Dermis microvascular lymphatic vessel endothelial cell (primary cell): ENCODE measurements at places on chromosomes 2 and 18. TPM values are rescaled to one million over a fixed set of nuclear protein-coding genes. Genes with fewer than 3 reads are reported as not detected.

DNA sequence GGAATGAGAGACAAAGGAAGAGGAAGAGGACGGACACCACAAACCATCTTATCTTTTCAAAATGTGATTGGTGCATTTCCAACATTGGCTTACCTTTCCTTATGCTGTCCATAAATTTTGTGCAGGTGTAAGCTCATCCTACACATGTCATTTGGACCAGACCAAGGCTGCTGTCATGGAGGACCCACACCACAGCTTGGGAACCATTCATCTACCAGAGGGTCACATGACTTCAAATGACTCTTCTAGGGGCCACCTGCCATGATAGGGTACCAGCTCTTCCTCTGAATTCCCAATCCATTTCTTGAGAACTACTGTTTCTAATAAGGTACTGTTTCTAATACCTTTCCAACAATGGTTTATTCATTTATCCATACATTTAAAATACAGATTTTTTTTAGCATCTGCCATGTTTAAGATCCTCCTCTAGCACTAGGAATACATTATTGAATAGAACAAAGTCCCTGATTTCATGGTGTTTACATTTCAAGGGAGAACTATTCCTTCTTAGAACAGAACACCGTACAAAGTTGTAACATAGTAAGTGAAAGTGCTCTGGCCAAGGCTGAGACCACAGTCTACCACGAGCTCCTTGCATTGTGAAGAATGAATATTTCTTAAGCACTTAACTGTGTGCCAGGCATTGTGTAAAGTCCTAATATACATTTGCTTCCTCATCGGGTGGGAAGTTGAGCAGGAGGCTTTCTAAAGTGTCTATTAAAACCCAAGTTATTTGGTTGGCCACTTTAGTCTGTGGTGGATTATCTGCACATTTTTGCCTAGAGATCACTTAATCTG lies 246.1 kb upstream of the FN1 start:
- no peak for DNase-seq

DNA sequence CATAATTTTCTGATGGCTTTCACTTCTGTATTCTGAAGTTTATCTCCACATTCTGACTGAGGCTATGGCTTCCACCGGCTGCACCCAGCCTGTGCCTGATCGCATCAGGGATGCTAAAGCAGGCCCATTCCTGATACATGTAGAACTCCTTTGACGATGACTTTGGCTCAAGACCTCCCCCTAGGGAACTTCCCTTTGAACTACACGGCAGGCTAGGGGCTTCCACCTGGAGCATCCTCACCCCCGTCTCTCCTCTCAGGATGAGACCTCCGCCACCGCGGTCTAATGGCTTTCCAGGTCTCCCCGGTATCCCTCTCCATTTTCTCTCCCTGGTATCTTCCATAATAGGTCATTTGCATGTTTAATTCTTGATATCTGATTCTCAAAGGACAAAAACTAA lies 214.9 kb upstream of the CHST9 start:
- DNase-seq, result no peak

GRCh38 chr2:230797515-230798495 lies 66.9 kb upstream of the ITM2C start:
- no peak for DNase-seq

- DNase-seq, result no peak
These were observed 7.6 kb downstream of the BCL2 start for GRCh38 chr18:63312019-63312409.

DNA sequence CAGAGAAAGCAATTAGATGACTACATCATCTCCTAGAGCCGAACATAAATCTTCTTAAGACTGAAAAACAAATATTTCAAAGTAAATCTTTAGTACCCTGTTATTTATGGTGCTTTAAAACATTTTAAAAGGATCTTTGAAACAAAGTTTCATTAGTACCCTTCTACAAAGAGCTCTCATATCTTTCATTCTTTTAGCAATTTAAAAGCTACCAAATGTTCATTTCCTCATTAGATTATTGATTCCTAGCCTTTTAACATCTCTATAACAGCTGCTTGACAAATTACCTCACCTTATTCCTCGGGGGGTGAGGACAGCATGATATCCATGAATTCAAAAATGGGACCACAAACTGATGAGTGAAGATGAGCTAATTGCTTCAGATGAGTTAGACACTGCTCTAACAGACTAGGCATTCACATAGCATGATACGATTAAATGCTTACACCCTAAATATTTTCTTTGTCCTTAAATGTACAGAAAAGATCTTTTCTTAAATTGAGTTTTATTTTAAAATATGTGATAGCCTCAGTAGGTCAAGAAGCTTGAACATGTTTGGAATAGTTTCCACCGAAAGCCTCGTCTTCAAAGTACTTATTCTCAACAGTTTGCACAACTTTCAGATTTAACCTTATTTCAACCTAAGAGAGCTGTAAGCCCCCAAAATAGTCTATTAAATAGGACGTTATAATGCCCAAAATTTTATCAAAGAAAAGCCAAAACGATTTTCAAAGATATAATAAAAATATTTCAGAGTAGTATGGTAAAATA lies 2.1 kb downstream of the ATAD2B start:
- no peak for DNase-seq

- no peak for DNase-seq
These were observed 68.9 kb downstream of the EPAS1 start for GRCh38 chr2:46365913-46366667.

LRP2 gene
- total RNA-seq, result under 0.01 TPM in 1 of 2 replicates, not detected in the other

L3MBTL4 gene
- total RNA-seq, result 5.1 and 10.2 TPM in 2 replicates
